ENCODE measurements at places on chromosomes 6 and 20. TPM values are rescaled to one million over a fixed set of nuclear protein-coding genes. Genes with fewer than 3 reads are reported as not detected.

ASIP gene
- total RNA-seq, result not detected

TSBP1 gene
- total RNA-seq, result not detected

CSNK2B gene
- 70.1 TPM for total RNA-seq

LGSN gene
- total RNA-seq, result under 0.01 TPM

VNN1 gene
- total RNA-seq, result not detected

TREM1 gene
- not detected for total RNA-seq

KHDC1 gene
- total RNA-seq, result 7.8 TPM

BHLHE23 gene
- total RNA-seq, result not detected

SPTLC3 gene
- total RNA-seq, result 3.5 TPM

RIPK1 gene
- total RNA-seq, result 11.3 TPM

ARG1 gene
- 0.69 TPM for total RNA-seq

DSN1 gene
- total RNA-seq, result 8.3 TPM

ZC2HC1B gene
- not detected for total RNA-seq

HLA-DOA gene
- total RNA-seq, result 1.2 TPM

ESR1 gene
- total RNA-seq, result 0.92 TPM

EDN1 gene
- total RNA-seq, result 4.6 TPM

LAMA2 gene
- total RNA-seq, result 13.1 TPM

NOX3 gene
- total RNA-seq, result not detected

CLPSL2 gene
- total RNA-seq, result not detected

GTSF1L gene
- total RNA-seq, result not detected

MDFI gene
- total RNA-seq, result 21.7 TPM

SMOC2 gene
- 9.2 TPM for total RNA-seq

PKIG gene
- total RNA-seq, result 36.0 TPM

TINAG gene
- not detected for total RNA-seq

SLX4IP gene
- 11.8 TPM for total RNA-seq

GMPR gene
- 10.8 TPM for total RNA-seq

HMGCLL1 gene
- total RNA-seq, result 62.5 TPM

Data from diencephalon (tissue), 1 donor.